ENCODE measurements at places on chromosomes 2 and 18.

GRCh38 chr2:89763254-89763580, 1071.7 kb downstream of the RPIA start:
- DNase-seq, result no peak

GRCh38 chr2:108403494-108403893, 25.7 kb downstream of the SULT1C4 start:
- no peak for DNase-seq

GRCh38 chr18:59629894-59630293, 67.3 kb downstream of the CCBE1 start:
- peak; percentile 18 for DNase-seq

GRCh38 chr2:63742580-63742976, 99.1 kb upstream of the UGP2 start:
- DNase-seq, result no peak

GRCh38 chr18:55287149-55287806, 300.7 kb downstream of the TCF4 start:
- DNase-seq, result no peak

DNA sequence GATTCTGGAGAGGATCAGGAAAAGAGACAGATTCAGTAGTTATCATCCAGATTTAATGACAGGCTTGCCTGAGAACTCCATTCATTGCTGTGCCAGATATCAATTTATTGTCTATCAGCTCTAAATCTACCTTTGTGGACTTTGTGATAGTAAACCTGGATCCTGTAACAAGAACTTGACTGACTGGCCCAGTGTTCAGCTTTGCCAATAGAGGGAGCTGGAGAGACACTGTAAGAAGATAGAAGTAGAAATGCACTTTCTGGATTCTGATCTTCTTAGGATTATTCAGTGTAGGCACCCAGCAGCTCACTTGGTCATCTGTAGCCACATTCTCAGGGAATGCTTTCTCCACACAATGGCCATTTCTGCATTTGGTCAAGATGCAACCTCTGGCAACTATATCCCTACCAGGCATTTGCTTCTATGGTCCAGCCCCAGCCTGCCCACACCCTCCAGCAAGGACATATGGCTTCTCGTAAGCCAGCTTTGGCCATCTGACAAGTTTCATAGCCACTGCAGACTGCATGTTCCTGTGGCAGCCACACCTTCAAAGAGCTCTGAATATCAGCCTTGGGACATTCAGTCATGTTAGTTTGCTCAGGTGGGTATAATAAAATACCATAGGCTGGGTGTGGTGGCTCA, 6.1 kb upstream of the SERPINB8 start:
- peak; percentile 51 for DNase-seq

- no peak for DNase-seq
Observed at GRCh38 chr2:142291969-142292368, 161.2 kb upstream of the LRP1B start.

DNA sequence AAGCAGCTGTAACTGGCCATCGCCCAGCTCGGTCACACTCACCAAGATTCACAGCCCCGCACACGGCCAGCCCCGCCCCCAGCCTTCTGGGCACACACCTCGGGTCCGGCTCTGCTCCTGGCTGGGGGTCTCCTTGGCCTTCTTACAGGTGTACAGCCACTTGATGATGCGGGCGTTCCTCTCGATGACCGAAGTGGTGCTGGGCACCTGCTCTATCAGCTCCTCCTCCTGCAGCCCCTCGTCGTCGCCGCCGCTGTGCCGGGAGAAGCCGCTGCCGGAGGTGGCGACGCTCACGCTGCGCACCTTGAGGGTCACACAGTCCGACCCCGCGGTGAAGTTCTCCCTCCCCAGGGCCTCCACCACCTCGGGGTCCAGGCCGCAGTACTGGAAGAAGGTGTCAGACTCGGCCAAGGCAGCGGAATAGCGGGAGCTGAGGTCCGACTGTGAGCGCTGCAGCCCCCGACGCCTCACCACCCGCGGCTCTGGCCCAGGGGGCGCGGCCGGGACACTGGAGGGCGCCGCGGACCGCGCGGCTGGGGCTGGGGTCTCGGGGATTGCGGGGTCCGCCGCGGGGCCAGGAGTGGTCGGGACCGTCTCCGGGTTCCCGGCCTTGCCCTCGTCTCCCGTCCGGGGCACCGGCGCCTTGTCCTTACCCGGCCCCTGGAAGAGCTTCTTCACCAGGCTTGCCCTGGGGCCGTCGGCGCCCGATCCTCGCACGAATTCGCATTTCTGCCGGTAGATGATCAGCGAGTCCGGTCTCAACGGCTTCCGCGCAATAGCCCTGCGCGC, 769 bp downstream of the FAM110C start:
- peak; percentile 61 for DNase-seq

DNA sequence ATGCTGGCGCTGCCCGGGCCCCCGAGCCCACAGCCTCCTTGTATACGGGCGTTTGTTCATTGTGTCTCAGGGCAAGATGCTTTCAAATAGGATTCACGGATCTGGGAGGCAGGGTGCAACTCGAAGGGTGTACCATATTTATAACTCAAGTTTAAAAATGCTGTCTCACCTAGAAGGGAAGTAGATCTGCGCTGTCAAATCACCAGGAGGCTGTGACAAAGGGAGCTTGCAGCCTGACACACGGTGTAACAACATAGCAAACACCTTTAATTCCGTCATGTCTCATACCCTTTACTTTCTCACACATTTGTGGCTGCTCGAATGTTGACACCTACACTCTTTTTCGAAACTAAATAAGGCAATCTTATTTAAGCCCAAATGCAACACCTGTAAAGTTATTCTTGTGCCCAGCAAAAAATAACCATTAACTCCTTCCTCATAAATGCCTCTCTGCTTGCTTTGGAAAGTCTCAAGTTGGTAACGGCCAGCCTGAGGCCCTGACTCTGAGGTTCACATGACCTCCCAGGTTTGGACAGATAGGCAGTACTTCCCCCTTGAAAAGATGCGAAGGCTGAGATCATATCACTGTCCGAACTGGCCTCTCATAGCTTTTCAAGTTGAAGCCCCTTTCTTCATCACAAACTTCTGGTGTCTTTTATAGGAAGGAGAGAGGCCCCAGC, 11.6 kb downstream of the ZEB2 start:
- DNase-seq, result no peak

DNA sequence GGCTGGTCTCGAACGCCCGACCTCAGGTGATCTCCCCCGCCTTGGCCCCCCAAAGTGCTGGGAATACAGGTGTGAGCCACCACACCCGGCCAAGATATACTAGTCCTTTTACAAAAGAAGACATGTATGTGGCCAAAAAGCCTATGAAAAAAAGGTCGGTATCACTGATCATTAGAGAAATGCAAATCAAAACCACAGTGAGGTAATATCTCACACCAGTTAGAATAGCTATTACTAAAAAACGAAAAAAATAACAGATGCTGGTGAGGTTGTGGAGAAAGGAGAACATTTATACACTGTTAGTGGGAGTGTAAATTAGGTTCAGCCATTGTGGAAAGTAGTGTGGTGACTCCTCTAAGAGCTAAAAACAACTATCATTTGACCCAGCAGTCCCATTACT, 26.4 kb downstream of the KLHL23 start:
- DNase-seq, result no peak

DNA sequence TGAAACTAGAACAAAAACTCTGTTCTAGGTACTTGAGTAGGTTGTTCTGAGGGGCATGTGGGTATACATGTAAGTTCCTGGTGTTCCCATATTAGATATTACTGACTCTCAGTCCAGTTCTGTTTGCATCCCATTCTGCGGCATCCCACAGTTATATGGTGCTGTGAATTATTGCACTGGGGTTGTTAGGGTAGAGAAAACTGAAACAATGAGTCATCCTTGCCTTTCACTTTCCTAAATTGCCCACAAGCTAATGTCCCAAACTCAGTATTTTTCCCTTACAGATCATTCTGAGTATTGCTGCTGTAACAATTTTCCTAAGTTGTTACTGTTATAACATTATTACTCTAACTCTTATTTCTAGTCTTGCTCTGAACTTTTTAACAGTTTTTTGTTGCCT, 3.0 kb downstream of the WDR75 start:
- no peak for DNase-seq

- DNase-seq, result no peak
Observed at GRCh38 chr2:60710707-60711106, 45.4 kb upstream of the PAPOLG start.

- no peak for DNase-seq
Observed at GRCh38 chr18:74819433-74820059, 221.9 kb downstream of the ZNF407 start.

- DNase-seq, result no peak
Observed at GRCh38 chr2:233519787-233520611, 46.6 kb downstream of the USP40 start.

DNA sequence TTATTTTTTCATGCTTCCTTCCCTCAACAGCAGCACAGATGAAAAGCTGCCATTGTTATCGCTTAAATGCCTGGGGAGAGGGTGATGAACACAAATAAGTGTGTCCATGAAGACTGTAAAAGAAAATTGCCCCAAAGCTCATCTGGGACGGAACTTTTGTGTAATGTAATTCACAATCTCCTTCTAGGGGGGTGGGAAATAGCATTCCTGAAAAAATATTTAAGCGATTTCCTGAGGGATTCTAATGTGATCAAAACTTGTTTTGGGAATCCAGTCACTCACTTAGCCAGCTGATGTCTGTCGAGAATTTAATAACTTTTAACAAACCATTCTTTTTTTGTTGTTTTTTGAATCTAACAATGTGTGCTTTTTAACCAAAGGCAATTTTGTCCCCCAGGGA, 427.9 kb downstream of the PLCL1 start:
- no peak for DNase-seq

- no peak for DNase-seq
Observed at GRCh38 chr2:100615471-100615870, 52.7 kb downstream of the PDCL3 start.

DNA sequence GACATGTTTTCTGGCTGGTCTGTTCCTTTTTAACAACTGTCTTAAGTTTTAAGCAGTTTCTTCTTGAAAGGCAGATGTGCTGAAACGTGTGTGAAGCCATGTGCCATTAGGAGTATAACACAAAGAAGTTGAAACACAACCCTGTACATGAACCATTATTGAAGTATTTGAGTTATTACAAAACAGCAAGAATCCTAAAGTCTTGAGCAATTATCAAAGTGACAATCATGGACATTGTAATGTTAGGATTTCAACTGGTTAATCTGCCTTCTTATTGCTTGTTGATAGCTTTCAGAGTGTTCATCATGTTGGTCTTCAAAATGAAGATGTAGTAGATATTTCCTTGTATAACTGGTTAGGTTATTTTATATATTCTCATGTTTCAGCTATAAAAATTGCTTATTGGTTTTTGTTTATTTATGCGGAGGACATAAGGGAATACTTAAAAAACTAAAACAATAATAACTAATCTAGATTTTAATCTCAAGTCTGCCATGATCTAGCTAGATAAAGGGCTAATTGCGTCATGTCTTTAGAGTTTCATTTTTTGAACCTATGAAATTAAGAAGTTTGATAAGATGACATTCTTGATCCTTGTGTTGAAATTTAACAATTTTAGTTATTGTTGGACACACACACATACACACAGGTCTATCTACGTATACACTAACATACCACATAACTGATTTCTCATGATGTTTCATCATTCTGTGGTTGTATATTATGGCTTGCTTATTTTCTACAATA, 21.1 kb downstream of the PPP1R1C start:
- no peak for DNase-seq

- DNase-seq, result no peak
Observed at GRCh38 chr2:210620456-210620855, 64.1 kb downstream of the CPS1 start.

DNA sequence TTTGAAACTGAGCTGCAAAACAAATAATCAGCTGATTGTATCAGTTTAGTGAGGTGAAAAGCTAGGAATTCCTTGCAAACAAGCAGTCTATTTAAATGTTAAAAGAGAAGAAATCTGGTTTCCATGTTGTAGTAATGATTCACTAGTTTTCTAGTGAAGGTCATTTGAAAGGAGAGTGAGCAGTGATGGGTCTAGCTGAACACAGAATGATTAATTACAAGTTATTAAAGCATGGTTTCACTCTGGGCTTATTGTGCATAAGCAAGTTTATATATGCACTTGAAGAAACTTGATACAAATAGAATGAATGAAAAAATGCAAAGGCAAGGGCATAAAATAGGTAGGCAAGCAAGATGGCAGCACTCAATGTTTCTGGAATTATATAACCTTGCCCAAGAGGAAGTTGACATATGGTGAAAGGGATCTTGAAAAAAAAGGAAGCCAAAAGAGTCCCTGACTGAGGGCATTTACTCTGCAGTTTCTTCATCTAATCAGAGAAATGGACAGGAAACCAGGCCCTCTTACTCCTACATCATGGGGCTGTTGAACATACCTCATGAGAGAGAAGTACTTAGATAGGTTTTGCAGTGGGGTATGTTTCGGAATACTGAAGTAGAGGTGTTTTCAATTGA, 53.2 kb downstream of the PLCL1 start:
- DNase-seq, result no peak

DNA sequence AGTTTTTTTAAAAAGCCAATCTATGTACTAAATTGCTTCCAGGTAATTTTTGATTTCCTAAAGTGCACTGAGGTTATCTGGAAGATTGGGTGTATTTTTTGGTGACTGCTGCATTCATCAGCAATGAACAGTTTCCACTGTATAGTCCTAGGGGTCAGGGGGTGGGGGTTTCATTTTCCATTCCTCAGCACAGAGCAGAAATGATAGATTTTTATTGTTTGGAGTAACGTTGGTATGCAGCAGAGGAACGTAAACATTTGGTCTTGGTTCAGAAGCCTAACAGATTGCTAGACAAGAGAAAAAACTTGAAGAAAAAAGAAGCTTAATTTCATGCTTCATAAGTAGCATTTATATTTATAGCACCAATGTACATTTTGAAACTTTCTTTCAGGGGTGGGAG, 54.9 kb downstream of the ZCCHC2 start:
- no peak for DNase-seq

GRCh38 chr2:11466307-11467128, 557 bp upstream of the E2F6 start:
- no peak for DNase-seq

DNA sequence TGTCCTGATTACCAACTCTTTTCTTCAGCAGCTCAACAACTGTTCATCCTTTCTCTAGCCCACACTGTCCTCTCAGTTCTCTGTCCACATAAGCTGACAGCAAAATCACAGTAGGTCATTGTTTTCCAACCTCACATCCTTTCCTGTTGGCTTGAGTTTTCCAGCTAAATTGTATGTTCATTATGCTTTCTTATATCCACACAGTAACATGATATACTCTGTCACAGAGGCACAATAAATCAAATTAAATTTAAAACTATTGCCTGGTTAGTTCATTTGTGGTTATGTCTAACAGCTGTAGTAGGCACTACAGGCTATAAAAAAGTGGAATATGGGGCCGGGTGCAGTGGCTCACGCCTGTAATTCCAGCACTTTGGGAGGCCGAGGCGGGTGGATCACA, 179.9 kb downstream of the ETAA1 start:
- DNase-seq, result no peak

DNA sequence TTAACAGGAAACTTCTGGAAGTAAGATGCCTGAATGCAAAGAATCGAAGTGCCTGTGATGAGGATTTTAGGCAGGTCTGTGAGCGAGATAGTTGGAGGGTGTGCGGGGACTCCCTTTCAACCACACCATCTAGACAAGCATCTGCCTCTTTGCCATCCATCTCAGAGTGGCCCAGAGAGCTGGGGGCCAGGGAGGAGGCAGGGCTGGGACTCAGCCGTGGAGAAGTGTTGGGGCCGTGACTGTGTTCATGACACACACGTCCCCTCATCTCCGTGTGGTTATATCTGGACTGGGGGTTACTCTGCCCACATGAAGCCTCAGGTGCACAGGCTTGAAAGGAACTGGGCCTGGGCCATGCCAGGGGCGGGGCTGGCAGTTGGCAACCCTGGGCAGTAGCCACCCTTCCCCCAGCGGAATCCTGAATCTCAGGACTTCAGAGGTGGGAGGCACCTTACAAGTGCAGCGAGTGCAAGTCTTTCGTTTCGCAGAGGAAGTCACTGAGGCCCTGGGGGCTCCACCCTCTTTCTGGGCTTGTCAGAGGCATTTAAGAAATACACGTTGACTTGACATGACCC, 112.5 kb downstream of the SLC4A3 start:
- no peak for DNase-seq
